ENCODE measurements at places on chromosomes 7 and 10. TPM values are rescaled to one million over a fixed set of nuclear protein-coding genes. Genes with fewer than 3 reads are reported as not detected.

ZNF804B gene
- not detected for total RNA-seq

DNA sequence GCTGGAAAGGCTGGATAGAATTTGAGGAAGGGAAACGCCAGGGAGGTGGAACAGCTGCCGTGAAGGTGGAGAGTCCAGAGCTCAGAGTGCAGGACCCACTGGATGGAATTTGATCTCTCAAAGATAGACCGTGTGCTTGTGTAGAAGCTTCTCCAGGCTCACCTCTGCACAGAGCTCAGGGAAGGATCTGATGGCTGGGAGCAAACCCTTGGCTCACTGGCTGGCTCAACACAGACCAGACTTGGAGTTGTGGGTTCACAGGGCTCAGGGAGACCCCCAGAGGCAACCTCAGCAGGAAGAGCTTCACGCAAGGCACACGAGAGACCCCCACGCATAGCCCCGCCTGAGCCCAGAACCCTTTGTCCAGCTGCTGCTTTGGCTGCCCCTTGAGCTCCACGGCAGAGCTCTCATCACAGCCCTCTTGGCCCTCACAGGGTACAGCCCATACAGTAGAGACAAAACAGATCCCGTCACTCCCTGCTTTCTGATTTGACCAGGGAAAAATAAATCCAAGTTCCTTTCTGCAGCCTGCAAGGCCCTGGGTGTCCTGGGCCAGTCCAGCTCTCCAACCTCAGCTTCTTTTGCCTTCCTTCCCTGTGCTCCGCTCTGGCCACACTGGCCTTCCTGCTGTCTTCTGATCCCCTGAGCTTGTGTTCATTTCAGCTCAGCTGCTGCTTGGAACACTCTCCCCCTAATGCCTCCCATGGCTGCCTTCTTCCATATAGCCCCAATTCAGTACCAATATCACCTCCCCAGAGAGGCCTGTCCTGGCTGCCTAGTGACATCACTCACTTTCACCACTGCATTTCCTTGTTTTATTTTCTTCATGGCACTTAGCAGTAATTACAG is 26.3 kb downstream of the GHRHR start:
- no peak for DNase-seq

SH2B2 gene
- total RNA-seq = 0.90 TPM

KCND2 gene
- total RNA-seq = not detected

SORCS3 gene
- total RNA-seq = 0.05 TPM

GRCh38 chr7:155296006-155296787 is 1.5 kb upstream of the INSIG1 start:
- no peak for DNase-seq

GRCh38 chr10:110919971-110920881 is 822 bp downstream of the SHOC2 start:
- DNase-seq = peak; percentile 40

TAC1 gene
- total RNA-seq = not detected

TRIM73 gene
- not detected for total RNA-seq

TBC1D12 gene
- total RNA-seq = 4.6 TPM

STOX1 gene
- total RNA-seq = 0.23 TPM

DNA sequence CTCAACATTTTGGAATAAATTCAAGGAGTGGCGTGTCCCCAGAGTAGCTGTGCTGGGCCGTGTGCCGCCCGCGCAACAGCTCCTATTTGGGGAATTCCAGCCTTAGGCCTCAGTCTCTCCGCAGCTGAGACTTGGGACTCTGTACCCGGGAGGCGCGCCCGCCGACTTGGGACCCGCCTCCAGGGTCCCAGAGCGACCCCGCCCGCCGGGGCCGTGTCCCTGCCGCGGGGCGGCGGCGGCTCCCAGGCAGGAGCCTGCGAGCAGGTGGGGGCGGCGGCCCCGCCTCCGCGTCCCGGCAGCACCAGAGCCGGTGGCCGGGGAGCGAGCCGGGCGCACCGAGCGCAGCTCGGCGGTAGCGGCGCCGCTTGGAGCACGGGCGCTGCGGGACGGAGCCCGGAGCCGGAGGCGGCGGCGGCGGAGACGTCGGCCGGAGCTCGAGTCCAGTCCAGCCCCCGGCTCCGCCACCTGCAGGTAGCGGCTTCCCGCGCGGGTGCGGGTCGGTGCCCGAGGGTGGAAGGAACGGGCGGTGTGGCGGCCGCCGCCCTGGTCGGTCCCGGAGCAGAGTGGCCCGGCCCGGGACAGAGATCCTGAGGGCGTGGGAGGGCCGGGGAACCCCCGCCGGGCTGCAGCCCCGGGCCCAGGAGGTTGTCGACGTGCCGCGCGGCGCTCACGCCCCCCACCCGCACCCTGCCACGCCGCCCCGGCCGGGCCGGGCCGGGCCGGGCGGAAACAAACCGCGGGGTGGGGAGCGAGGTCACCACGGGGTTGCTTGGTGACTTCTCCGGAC is at the start of gene WIPF3:
WIPF3 (plus strand) TSS at position 301 of the 787 bp plus-strand sequence. CDS start 28,217 bp downstream, outside the sequence.
- no peak for DNase-seq

GRCh38 chr10:62692085-62692484 is 112.4 kb upstream of the ADO start:
- DNase-seq = no peak

DNA sequence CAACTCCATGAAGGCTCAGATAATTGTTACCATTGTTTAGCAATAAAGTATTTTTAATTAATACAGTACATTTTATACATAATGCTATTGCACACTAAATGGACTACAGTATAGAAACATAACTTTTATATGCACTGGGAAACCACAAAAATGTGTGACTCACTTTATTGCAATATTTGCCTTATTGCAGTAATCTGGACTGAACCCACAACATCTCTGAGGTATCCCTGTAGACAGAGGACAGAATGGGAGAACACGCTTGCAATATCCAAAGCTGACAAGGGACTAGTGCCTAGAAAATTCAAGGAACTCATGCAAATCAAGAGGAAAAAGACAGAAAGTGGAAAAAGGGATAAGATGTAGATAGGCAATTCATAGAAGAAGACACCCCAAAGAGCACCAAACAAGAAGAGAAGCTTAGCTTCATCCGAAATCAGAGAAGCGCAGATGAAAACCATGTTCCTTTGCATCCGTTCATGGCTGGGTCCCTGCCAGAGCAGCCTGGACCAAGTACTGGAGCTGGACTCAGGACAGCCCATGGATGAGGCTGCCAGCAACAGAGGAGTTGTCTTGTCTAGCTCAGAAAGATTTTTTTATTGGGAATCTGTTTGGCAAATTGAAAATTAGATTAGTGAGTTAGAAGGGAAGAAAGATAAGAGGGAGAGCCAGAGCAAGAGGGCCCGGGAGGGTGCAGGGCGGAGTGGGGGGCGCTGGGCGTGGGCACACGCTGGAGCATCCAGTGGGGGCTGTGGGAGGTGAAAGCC is 16.0 kb upstream of the GALNTL5 start:
- DNase-seq = peak; percentile 58

TAS2R4 gene
- total RNA-seq = 0.14 TPM

PCDH15 gene
- not detected for total RNA-seq

C7orf33 gene
- not detected for total RNA-seq

CLEC5A gene
- not detected for total RNA-seq

GRCh38 chr7:37065779-37066271 is 341.5 kb upstream of the AOAH start:
- peak; percentile 77 for DNase-seq

LRWD1 gene
- total RNA-seq = 49.3 TPM

DNA sequence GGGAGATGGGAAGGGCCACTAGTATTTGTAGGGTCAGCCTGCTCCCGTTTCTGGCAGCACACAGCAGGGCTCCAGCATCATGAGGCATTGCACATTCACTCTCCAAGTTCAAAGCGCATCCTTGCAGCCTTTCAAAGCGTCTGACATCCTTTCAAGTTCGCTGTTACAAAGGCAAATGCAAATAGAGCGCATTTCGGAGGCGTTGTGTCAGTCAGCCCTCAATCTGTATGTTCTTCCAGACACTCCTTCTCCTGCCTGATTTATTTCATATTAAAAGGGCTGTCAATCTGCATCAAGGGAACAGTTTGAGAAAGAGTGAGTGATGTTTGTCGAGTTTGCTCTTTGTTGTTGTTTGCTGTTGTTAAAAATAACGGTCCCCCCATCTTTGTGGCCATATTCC is 188.5 kb downstream of the SNX10 start:
- DNase-seq = no peak

- peak; percentile 50 for DNase-seq
Measured at GRCh38 chr7:31443457-31443856, 70.4 kb upstream of the ITPRID1 start.

DNA sequence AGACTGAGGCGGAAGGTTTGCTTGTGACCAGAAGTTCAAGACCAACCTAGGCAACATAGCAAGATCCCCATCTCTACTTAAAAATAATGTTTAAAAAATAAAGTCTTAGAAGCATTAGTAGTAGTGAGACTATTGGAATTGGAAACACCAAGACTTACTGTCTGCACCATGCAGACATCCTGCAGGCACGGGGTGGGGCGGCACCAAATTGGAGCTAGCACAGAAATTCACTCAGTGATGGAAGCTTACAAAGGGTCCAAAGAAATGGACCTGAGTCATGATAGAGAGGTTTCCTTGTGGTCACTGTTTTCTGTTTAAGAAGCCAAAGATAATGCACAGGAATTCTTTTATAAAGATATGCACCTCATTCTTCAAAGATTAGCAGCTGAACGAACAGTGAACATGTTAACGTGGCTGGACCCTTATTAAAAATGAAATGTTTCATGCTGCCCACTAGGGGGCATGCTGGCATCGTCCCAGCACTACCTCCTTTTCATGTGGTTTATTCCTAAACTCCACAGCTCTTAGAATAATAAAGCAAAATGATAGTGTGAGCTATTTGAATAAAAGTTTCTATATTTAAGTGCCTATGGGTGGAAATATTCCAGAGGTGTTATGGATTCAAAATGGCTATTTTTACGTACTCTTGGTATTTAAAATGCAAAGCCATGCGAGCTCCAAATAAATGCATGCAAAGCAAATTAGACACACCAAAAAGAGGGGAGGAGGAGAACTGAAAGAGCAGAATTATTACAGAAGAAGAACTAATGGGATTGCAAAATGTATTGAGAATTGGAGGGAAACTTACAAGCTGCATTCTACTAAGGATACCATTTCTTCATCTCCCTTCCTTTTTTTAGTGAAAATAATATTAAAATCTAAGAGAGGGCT is 28.6 kb downstream of the PDSS1 start:
- no peak for DNase-seq

ADARB2 gene
- not detected for total RNA-seq

GRCh38 chr10:22228167-22228938 is 10.5 kb upstream of the EBLN1 start:
- no peak for DNase-seq

GRCh38 chr7:112154690-112155089 is 51.5 kb downstream of the DOCK4 start:
- no peak for DNase-seq

DNA sequence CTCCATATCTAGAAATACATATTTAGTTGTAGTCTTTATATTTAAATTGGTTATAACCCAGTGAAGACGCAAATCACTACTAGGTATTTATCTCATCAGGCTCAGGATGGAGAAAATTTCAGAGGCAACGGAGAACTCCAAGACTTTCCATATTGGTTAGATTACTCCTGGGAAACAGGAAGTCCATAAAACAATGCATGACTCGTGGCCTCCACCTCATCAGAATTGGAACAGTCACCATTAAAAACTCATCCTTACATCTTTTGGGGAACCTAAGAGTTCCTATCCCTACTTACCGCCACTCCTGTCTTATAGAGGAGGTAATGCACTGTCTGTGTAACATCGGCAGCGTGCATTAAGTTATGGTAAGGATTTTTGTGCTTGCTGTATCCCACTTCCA is 177.6 kb downstream of the PPP1R17 start:
- peak; percentile 7 for DNase-seq

UPK3B gene
- total RNA-seq = 1.0 TPM

- peak; percentile 53 for DNase-seq
Measured at GRCh38 chr7:55250313-55250712, 114.8 kb upstream of the LANCL2 start.

TUBAL3 gene
- not detected for total RNA-seq

- DNase-seq = no peak
Measured at GRCh38 chr10:10687751-10688150, 329.9 kb upstream of the CELF2 start.

- DNase-seq = no peak
Measured at GRCh38 chr7:105656922-105657521, 75.7 kb upstream of the EFCAB10 start.

DNA sequence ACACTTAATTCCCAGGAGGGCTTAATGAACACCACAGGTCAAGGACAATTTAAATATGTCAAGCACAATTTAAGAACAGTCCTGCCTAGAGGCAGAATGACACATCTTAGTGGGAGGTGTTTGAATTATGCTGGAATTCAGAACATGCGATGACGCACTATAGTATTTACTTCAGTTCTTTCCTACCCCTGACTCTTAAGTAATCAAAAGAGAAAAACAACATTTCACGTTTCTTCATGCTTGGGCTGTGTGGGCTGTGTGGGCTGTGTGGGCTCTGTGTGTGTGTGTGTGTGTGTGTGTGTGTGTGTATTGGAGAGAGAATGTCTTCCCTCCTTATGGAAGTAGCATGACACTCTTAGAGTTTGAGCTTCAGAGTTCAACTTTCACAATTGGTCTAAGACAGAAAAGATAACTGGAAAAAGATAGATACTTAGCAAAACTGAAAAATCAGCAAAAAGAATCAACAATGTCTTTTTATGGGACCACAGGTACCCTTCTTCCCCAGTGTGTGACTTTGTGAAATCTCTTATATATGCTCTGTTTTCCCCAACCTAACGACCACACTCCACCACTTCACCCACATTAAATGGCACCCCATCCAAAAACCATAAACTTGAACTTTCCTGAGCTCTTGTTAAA is 33.7 kb upstream of the CABCOCO1 start:
- peak; percentile 77 for DNase-seq

- DNase-seq = peak; percentile 58
Measured at GRCh38 chr10:111756217-111757061, 427.1 kb downstream of the GPAM start.

DNA sequence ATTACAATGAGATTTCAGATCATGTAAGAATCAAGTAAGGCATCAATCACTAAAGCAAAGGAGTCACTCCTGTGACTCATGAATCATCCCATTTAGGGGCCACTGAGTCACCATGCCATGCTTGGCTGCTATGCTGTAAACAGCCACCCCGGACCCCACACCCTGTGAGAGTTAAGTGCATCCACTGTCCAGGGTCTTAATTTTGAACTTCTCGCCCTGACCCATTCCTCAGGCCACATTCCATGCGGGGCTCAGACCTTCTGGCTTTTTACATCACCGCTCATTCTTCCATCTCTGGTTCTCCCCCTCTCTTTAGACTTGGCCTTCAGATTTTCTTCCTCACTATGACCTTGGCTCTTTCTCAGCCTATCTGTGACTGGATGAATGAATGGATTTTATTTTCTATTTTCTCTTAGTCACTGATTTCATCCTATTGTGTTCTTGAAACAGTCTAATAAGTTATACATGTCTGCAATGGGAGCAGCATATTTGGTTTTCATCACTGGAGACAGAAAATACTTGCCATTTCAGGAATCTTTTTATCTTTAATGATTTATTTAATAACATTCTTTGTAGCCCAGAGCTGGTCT is 239.6 kb downstream of the SKIDA1 start:
- DNase-seq = peak; percentile 53

CAV1 gene
- 437 TPM for total RNA-seq
